Nephron progenitor cell (in vitro differentiated cells): ENCODE measurements at places on chromosomes 3 and 15.

- DNase-seq: no peak
Observed at GRCh38 chr15:62644216-62644888, 398.2 kb upstream of the TPM1 start.

- DNase-seq: peak; percentile 46
Observed at GRCh38 chr3:56855856-56856512, 54.2 kb upstream of the ARHGEF3 start.

- peak; percentile 20 for DNase-seq
Observed at GRCh38 chr3:63912768-63913588, 795 bp upstream of the SCAANT1 start.

GRCh38 chr15:90592131-90592881 is 62.6 kb downstream of the CRTC3 start:
- no peak for DNase-seq

GRCh38 chr3:134197681-134198261 is 52.9 kb downstream of the RYK start:
- no peak for DNase-seq

DNA sequence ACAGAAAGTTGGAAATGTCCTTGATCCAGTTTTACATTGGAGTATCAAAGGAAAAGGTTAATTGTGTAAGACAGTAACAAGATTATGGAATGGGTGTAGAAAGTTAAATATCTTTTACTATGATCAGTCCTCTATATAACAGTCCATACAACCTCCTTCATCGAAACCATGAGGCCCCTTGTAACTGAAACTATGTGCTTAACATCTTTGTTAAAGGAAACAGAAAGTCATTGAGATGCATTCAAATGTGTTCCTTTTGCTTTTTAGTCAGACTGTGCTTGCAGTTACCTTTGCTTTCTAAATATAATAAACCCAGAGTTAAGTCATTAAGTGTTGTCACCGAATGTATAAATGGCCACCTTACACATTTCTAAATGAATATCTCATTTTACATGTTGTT is 1298.5 kb downstream of the ROBO2 start:
- DNase-seq: no peak

DNA sequence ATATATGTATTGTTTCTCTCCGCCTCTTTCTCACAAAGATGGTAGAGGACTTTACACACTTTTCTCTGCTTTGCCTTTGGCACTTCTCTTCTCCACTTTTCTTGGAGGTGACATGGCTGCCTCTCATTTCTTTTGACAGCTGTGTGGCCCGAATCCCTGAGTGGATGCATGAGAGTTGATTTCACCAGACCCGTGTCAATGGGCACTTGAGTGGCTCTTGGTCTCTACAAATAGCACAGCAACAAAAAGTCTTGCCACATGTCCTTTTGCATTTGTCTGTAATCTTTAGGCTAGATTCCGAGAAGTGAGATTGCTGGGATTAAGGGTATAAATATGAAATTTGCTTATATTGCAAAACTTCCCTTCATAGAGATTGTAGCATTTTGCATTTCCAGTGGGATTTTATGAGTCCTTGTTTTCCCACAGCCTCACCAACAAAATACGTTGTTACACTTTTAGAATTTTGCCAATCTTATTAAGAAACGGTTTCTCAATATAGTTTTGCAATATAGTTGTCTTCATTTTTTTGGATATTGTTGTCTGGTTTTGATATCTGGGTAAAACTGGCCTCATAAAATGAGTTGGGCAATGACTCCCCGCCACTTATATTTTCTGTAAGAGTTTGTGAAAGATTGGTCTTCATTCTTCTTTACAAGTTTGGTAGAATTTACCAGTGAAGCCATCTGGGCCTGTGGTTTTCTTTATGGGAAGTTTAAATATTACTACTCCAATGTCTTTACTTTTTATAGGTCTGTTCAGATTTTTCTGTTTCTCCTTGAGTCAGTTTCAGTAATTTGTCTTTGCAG is 5.2 kb upstream of the TRPM1 start:
- DNase-seq: no peak

GRCh38 chr15:72117486-72118016 is 399 bp downstream of the MYO9A start:
- peak; percentile 80 for DNase-seq

- DNase-seq: no peak
Observed at GRCh38 chr3:46500656-46501635, 3.2 kb downstream of the RTP3 start.

GRCh38 chr15:27179789-27180188 is 208.8 kb downstream of the GABRG3 start:
- no peak for DNase-seq

GRCh38 chr3:42052132-42052483 is 39.0 kb upstream of the TRAK1 start:
- no peak for DNase-seq

GRCh38 chr15:101664303-101664913 is 12.2 kb upstream of the TM2D3 start:
- no peak for DNase-seq

DNA sequence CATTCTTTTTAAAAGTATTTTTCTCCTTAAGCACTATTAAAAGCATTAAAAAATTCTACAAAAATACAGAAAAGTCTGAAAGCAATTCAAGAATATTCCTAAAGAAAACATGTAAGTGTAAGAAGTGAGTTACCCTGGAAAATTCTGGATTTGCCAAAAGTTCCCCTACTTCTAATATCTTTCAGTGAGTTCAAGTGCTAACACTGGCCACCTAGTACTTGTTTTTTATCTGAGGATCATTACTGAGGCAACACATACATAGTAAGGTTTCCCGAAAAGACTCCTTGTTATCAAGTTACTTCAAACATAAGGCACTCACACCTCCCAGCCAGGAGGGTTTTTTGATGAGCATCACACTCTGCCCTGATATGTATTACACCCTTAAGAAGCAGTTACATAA is 158.4 kb downstream of the TIGIT start:
- no peak for DNase-seq

- no peak for DNase-seq
Observed at GRCh38 chr15:90006217-90007075, 5.3 kb downstream of the ZNF710 start.

- DNase-seq: no peak
Observed at GRCh38 chr15:77969055-77969454, 108.5 kb downstream of the TBC1D2B start.

DNA sequence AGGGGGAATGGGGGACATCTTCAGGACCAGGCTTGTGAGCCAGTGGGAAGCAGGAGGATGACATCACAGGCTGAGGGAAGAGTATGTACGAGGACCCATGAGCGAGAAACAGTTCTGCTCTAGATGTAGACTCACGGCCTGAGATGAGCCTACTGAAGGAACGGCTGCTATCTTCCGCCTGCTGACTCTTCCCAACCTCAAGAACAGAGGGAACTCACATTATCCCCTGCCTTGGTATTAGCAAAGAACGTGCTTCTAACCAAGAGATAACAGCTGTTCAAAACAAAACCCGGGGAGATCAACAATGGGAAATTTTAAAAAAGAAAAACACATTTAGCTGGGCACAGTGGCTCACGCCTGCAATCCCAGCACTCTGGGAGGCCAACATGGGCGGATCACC is 25.3 kb downstream of the AVEN start:
- no peak for DNase-seq

DNA sequence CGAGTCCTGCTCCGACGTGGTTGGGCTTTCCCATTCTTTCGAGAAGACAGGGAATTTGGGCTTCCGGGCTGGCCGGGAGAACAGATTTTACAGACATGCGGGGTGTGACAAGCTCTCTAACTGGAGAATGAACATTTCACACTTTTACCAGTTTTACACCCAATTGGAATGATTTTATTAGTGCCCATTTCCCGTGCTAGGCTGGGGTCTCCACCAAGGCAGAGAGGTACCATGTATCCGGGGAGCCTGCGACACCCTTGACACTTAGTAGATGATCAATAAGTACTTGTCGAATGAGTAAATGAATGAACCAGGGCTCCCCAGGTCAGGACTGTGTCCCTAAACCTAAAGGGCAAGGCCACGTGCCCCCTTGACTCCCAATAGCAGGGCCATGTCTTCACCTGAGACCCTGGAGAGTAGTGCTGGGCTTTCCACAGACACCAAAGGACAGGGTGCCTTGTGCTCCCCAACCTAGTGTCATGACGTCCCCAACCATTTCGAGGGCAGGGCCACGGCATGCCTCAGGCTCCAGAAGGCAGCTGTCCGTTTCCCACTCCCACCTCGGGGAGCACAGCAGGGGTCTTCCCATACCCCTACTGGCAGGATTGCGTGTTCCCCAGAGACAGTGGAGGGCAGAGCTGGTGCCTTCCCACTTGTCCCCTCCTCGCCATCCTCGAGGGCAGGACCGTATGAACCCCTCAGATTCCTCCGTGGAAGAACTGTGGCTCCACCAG is 679 bp upstream of the MYD88 start:
- DNase-seq: no peak

GRCh38 chr3:54619531-54619930 is 308.3 kb downstream of the LRTM1 start:
- DNase-seq: peak; percentile 11

DNA sequence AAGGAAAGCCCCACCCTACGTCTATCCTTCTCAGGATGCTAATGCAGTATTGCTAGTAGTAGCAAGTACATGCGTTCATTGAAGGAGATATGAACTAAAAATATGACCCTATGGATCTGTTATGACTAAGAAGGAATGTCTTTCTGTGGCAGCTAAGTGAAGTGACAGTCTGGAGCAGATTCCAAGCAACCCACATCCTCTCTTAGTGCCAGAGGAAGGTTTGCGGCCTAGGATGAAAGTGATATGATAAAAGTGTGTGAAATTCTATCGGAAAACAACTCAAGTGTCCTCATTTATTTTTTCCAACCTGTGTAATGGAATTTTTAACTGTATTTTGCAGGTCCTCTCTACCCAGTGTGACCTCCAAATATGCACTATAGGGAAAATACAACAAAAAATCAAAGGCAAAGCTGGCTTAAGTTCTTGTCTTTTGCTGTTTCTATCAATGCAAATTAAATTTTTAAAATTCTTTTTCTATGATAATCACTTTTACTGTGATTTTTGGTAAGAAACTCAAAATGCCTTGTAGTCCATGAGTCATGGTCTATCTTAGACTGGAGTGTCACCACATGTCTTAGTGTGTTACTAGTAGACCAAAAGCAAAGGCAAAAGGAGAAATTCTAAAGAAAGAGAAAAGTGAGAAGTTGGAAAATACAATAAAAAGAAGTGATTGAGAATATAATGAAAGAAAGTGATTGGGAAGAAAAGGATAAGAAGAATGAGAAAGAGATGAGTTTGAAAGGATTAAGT is 161.2 kb upstream of the TMCO5A start:
- no peak for DNase-seq

- no peak for DNase-seq
Observed at GRCh38 chr3:46100812-46101211, 73.5 kb upstream of the XCR1 start.

DNA sequence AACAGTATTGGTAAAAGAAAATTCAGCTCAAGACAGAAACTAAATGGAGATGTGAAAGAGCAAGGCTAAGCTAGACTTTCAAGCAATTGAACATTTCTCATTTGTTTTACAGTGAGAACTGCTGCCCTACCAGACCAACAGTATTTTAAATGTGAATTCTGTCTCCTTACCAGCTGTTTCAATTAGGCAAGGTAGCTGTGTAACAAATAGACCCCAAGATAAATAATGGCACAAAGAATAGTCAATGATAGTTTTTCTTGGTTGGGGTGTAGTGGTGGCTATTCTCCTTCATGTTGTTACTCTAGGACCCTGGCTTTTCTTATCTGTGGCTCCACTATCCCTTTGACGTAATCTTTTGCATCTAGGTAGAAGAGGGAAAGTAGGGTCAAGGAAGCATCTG is 30.4 kb upstream of the THRB start:
- no peak for DNase-seq

DNA sequence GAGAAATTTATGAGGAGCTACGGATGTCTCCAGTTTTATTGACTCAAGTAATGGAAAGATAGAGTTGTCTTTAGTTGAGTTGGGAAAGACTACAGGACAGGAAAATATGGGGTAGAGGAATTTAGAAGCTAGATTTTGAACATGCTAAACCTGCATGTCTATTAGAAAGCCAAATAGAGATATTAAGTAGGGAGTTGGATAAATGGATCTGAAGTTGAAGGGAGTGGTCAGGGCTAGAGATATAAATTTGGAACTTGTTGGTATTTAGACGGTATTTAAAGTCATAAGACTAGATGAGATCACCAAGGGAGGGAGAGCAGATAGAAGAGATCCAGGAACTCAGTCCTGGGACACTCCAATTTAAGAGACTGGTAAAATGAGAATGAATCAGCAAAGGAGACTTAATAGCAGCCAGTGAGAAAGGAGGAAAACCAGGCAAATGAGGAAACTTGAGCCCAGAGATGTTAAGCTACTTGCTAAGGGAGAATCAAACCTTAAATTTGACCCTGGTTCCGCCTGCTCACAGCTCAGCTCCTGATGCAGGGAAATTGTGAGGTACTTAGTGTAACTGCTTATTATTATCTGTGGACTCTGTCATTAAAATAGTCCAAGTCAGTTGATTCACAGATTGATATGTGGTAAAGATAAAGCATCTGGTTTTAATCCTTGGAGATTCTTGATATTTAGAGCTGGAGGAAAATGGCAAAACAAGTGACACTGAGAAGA is 35.8 kb downstream of the ABI3BP start:
- no peak for DNase-seq

DNA sequence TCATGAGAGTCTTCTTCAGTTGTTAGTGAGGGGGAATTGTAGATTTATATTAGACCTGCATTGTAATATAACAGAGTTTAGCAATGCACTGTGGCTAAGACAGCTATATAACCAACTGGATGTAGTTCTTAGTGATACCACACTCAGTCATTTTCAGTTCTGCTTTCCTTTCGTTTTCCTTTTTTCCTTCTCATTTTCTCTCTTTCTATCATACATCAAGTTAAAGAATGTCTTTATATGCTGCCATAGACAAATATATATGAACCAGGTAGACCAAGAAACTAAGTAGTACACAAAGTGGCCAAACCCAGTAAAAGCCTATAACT is 43.7 kb upstream of the CD47 start:
- no peak for DNase-seq

DNA sequence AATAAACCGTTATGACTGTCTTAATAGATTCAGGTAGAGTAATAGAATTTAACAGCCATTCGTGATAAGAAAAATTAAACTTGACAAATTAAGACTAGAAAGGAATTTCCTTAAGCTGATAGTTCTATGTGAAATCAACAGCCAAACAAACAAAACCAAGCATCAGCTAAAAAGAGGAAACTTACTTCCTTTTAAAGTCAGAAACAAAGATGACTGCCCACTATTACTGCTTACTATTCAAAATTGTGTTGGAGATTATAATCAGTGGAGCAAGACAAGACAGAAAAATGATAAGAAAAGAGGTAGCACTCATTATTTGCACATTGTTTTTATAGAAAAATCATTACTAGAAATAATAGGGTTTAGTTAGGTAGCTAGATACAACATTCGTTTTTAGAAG is 13.8 kb upstream of the FAH start:
- DNase-seq: no peak
